Activated CD4-positive, alpha-beta T cell treated with anti-CD3 and anti-CD28 coated beads, Interleukin-2, amount 50 U/mL, for 48 hours (primary cell): ENCODE measurements at places on chromosomes 13 and 19.

GRCh38 chr13:98293103-98293502 lies 116.0 kb upstream of the RNF113B start:
- DNase-seq: no peak

- DNase-seq: no peak
These were observed 166.5 kb downstream of the COG6 start for GRCh38 chr13:39821977-39822376.

- peak; percentile 86 for DNase-seq
These were observed 10.7 kb downstream of the ABHD8 start for GRCh38 chr19:17292301-17293074.

- no peak for DNase-seq
These were observed 151.4 kb downstream of the PDS5B start for GRCh38 chr13:32737679-32738078.
